ENCODE measurements at places on chromosomes 11 and 22.

GRCh38 chr11:93330446-93330984 lies at the start of gene DEUP1:
DEUP1 (plus strand) TSS chr11:93330742; CDS start chr11:93332260, 1,518 bp downstream.
- H3K4me3 ChIP-seq, result peak within 1 kb of the TSS; percentile 50
- peak; percentile 22 for ATAC-seq
- H3K27me3 ChIP-seq, result peaks cover 18% of the 10 kb centered on the region

GRCh38 chr22:46049726-46050450 lies 72.9 kb upstream of the WNT7B start:
- ATAC-seq, result no peak
- H3K27ac ChIP-seq, result peak overlapping the region; percentile 100
- no peaks in the 10 kb centered on the region for H3K27me3 ChIP-seq
- no peak overlapping the region for H3K4me3 ChIP-seq
- H3K36me3 ChIP-seq, result no peaks in the 10 kb centered on the region

DNA sequence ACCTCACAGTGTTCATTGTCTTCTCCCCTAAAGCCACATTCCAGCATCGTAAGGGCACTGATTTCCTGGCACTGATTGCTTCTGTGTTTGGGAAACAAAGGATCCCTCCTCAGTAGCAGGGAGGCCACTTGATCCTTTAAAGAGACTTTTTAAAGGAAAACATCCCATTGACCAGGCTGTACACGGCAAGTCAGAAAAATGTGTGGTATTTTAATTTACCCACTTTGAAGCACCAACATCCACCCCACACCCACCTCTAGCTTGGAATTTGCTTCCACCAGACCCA lies 364.9 kb downstream of the SHANK2 start:
- no peak overlapping the region for H3K27ac ChIP-seq
- H3K4me1 ChIP-seq, result no peaks in the 10 kb centered on the region
- no peak for ATAC-seq
- H3K27me3 ChIP-seq, result no peaks in the 10 kb centered on the region

- no peak for ATAC-seq
- no peaks in the 10 kb centered on the region for H3K27me3 ChIP-seq
- no peak overlapping the region for H3K4me3 ChIP-seq
- H3K27ac ChIP-seq, result no peak overlapping the region
These were observed 277.4 kb downstream of the SOX6 start for GRCh38 chr11:16078936-16079335.

GRCh38 chr11:44880511-44880910 lies 70.2 kb downstream of the TP53I11 start:
- no peak for ATAC-seq
- peaks cover 37% of the 10 kb centered on the region for H3K4me1 ChIP-seq
- H3K27ac ChIP-seq, result no peak overlapping the region
- H3K4me3 ChIP-seq, result no peak overlapping the region

GRCh38 chr22:49010070-49010863 lies 817.4 kb downstream of the BRD1 start:
- H3K4me3 ChIP-seq, result no peak overlapping the region
- H3K36me3 ChIP-seq, result no peaks in the 10 kb centered on the region
- no peak overlapping the region for H3K27ac ChIP-seq
- H3K4me1 ChIP-seq, result no peaks in the 10 kb centered on the region
